Type B pancreatic cell (in vitro differentiated cells): ENCODE measurements at places on chromosomes 1 and 21. TPM values are rescaled to one million over a fixed set of nuclear protein-coding genes. Genes with fewer than 3 reads are reported as not detected.

DNA sequence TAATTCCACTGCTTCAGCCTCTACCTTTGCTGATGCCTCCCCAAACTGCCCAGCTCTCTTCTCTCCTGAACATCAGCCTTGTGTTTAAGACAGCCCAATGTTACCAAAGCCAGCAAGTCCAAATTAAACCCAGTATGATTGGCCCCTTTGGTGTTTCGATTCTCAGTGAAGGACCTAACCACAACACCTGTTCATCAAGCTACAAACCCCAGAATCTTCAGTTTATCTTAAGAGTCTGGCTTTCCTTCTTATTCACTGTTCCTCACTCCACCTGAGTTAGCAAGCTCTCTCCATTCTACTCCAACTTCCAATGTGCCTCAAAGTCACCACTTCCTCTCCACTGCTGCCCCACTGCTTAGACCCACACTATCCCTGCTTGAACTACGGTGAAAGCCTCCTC is 25.5 kb upstream of the ITPKB start:
- H3K4me1 ChIP-seq: peaks cover 7% of the 10 kb centered on the region
- no peak overlapping the region for H3K27ac ChIP-seq
- H3K4me3 ChIP-seq: no peak overlapping the region
- no peak for DNase-seq
- no peaks in the 10 kb centered on the region for H3K36me3 ChIP-seq
- peaks cover 28% of the 10 kb centered on the region for H3K27me3 ChIP-seq

DNA sequence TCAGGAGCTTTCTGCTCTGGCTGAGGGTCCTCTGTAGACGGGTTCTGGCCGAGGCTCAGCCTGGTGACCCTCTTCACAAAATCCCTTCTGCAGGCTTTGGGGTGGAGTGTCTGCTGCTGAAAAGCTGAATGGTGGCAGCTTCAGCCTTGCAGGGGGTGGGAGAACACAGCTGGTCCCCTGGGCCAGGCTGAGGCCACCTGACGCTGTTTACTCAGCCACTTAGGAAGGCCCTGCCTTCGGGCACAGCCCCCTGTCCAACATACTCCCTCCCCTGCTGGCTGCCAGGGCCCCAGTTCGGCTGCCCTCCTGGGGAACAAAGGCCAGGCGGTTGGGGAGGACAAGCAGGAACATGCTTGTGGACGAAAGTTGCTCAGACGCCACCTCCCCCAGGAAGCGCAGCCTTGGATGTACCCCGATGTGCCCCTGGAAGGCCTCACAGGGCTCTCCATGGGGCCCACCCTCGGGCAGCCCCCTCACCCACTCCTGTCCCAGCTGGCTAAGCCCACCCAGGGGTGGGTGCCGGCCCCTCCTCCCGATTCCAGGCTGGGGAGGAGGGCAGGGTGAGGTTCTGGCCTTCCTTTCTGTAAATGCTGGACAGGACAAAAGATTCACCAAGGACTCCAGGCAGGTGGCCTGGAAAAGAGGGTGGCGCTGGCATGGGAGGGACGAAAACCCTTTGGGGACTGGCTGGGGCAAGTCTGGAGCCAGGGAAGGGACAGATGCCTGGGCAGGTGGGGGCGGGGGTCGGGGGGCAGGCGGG is at the start of gene ANKRD65:
Gene ANKRD65 (minus strand): TSS at position 130 of the 760 bp plus-strand sequence. CDS start 271 bp downstream, outside the sequence.
- peaks cover 22% of the 10 kb centered on the region for H3K4me1 ChIP-seq
- no peak for DNase-seq
- no peak within 1 kb of the TSS for H3K27ac ChIP-seq
- no peaks in the 10 kb centered on the region for H3K36me3 ChIP-seq
- H3K27me3 ChIP-seq: no peaks in the 10 kb centered on the region

DNA sequence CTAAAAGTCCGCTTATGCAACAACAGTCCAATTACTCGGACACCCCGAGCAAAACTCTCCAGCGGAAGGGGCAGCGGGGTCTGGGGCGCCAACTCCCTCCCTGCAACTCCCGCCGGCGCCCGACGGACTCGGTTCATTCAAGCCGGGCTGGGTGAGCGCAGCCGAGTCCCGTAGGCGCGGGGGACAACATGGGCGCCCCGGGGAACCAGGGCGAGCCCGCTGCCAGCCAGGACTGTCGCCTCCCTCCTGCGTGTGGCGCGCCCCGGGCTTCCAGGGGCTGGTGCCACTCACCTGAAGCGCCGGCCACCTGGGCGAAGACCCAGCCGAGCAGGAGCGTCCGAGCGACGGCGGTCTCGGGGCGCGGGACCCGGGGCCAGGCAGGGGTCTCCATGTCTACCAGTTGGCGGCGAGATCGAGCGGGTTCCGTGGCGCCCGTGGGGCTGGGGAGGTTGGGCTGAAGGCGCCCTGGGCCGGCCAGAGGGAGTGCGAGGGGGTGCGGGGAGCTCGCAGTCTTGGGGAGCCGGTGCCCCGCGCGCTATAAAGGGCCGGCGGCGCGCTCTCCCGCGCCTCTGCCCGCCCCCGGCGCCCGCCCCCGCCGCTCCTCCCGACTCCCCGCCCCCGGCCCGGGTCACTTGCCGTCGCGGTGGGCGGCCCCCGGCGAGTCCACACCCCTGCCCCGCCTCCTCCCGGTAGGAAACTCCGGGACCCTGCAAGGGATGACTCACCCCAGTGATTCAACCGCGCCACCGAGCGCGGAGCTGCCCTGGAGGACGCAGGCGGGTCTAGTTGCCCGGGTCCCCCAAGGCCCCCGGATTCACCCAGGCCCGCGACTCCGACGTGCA is at the start of gene F3:
Gene F3 (minus strand): TSS at position 514 of the 842 bp plus-strand sequence. CDS start 123 bp downstream, at position 391.
- peak within 1 kb of the TSS; percentile 95 for H3K4me3 ChIP-seq
- peaks cover 29% of the 10 kb centered on the region for H3K4me1 ChIP-seq
- peaks cover 15% of the 10 kb centered on the region for H3K36me3 ChIP-seq
- peaks cover 19% of the 10 kb centered on the region for H3K27me3 ChIP-seq
- H3K27ac ChIP-seq: peak within 1 kb of the TSS; percentile 87

GRCh38 chr1:224054012-224054411 is 59.9 kb upstream of the FBXO28 start:
- no peaks in the 10 kb centered on the region for H3K27me3 ChIP-seq
- H3K4me3 ChIP-seq: no peak overlapping the region
- H3K27ac ChIP-seq: no peak overlapping the region
- peaks cover 14% of the 10 kb centered on the region for H3K4me1 ChIP-seq
- no peaks in the 10 kb centered on the region for H3K36me3 ChIP-seq

- H3K27ac ChIP-seq: no peak overlapping the region
- no peaks in the 10 kb centered on the region for H3K36me3 ChIP-seq
- no peak overlapping the region for H3K4me3 ChIP-seq
- DNase-seq: no peak
- H3K27me3 ChIP-seq: no peaks in the 10 kb centered on the region
Observed at GRCh38 chr1:232667778-232668165, 37.8 kb upstream of the SIPA1L2 start.

Gene OR2G6
- not detected in 2 replicates for total RNA-seq

DNA sequence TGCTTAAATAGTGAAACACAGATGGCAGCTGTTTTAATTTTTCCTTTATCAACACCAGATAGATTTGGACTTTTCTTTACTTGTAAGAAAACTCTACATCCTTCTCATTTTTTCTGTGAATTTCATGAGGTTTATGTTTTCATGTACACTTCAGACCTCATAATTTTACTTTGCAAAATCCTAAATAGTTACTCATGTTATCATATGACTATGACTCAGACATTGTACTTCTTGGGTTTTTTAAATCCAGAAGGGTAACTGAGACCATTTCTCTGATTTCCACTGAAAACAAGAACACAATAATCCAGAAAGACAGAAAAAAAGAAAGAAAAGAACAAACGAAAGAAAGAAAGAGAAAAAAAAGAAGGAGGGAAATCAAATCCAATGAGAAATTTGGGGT is 1021.6 kb downstream of the NCAM2 start:
- no peaks in the 10 kb centered on the region for H3K36me3 ChIP-seq
- no peak for DNase-seq
- H3K27me3 ChIP-seq: no peaks in the 10 kb centered on the region
- H3K4me3 ChIP-seq: no peak overlapping the region

DNA sequence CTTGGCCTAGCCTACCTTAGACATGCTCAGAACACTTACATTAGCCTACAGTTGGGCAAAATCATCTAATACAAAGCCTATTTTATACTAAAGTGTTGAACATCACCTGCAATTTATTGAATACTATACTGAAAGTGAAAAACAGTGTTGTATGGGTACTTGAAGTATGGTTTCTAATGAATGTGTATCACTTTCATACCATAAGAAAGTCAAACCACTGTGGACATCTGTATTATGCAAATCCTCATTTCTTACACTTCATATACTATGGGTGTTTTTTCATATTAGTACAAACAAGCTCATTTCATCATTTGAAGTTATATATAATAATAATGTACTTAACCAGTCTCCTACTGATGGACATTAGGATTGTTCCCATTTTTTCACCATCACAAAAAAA is 41.2 kb downstream of the TDRD5 start:
- DNase-seq: no peak
- no peaks in the 10 kb centered on the region for H3K27me3 ChIP-seq
- H3K4me3 ChIP-seq: no peak overlapping the region
- H3K4me1 ChIP-seq: no peaks in the 10 kb centered on the region
- H3K36me3 ChIP-seq: no peaks in the 10 kb centered on the region
- no peak overlapping the region for H3K27ac ChIP-seq

GRCh38 chr1:84426376-84426775 is 28.1 kb downstream of the DNASE2B start:
- no peak overlapping the region for H3K27ac ChIP-seq
- H3K4me3 ChIP-seq: no peak overlapping the region
- H3K36me3 ChIP-seq: peaks cover 11% of the 10 kb centered on the region
- no peaks in the 10 kb centered on the region for H3K27me3 ChIP-seq
- no peaks in the 10 kb centered on the region for H3K4me1 ChIP-seq

- no peak overlapping the region for H3K4me3 ChIP-seq
- DNase-seq: no peak
- H3K27ac ChIP-seq: no peak overlapping the region
- H3K36me3 ChIP-seq: peaks cover 17% of the 10 kb centered on the region
- H3K27me3 ChIP-seq: no peaks in the 10 kb centered on the region
Observed at GRCh38 chr1:150582371-150582770, 3.0 kb upstream of the MCL1 start.

DNA sequence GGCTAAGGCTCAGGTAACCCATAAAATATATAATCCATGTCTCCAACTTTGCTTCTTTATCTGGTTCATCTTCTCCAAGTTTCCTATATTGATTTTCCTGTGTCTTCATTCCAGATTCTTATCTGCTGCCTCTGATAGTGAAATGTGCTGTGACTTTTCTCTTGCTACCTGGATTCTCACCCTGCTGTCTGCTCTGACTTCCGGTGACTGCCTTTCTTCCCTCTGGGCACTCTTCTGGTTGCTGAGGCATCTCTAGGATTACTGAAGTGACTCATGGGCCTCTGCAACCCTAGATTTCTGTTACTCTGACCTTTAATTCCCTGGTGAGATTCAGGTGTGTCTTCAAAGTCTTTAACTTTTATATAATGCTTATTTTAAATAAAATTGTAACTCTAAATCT is 46.9 kb downstream of the GIPC2 start:
- no peaks in the 10 kb centered on the region for H3K36me3 ChIP-seq
- H3K4me1 ChIP-seq: no peaks in the 10 kb centered on the region
- no peak overlapping the region for H3K4me3 ChIP-seq
- H3K27ac ChIP-seq: no peak overlapping the region
- H3K27me3 ChIP-seq: no peaks in the 10 kb centered on the region
- DNase-seq: no peak

Gene GBP7
- total RNA-seq: not detected in 2 replicates

- peak overlapping the region; percentile 24 for H3K27ac ChIP-seq
- H3K27me3 ChIP-seq: no peaks in the 10 kb centered on the region
- H3K4me1 ChIP-seq: peaks cover 39% of the 10 kb centered on the region
- no peak for DNase-seq
Observed at GRCh38 chr1:31924839-31925238, 13.3 kb downstream of the PTP4A2 start.

Gene FAM110D
- total RNA-seq: 0.38 and 1.4 TPM in 2 replicates

DNA sequence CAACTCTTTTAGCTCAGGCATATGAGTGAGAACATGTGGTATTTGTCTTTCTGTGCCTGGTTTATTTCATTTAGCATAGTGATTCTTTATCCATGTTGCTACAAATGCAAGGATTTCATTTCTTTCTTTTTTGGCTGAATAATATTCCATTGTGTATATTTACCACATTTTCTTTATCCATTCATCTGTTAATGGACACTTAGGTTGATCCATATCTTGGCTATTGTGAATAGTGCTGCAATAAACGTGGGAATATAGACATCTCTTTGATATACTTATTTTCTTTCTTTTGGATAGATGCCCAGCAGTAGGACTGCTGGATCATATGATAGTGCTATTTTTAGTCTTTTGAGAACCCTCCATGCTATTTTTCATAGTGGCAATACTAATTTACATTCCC is 30.8 kb downstream of the ASB17 start:
- no peak overlapping the region for H3K27ac ChIP-seq
- H3K4me1 ChIP-seq: no peaks in the 10 kb centered on the region
- DNase-seq: no peak
- no peak overlapping the region for H3K4me3 ChIP-seq
- no peaks in the 10 kb centered on the region for H3K27me3 ChIP-seq

DNA sequence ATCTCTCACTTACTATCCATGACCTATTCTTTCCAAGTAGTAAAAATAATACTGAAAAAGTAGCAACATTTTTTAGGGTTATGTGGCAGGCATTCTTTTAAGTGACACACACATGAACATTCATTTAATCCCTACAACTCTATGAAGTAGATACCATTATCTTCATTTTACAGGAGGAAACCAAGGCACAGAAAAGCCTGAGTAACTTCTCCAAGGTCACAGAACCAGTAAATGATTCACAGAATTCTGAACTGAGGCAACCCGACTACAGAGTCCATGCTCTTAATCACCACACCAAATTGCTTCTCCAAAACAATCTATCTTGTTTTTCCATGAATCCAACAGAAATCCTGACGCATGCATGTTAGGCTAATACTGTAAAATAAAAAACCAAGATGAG is 17.5 kb downstream of the FUBP1 start:
- no peaks in the 10 kb centered on the region for H3K4me1 ChIP-seq
- H3K27ac ChIP-seq: no peak overlapping the region
- H3K36me3 ChIP-seq: peaks cover 55% of the 10 kb centered on the region
- H3K27me3 ChIP-seq: no peaks in the 10 kb centered on the region

DNA sequence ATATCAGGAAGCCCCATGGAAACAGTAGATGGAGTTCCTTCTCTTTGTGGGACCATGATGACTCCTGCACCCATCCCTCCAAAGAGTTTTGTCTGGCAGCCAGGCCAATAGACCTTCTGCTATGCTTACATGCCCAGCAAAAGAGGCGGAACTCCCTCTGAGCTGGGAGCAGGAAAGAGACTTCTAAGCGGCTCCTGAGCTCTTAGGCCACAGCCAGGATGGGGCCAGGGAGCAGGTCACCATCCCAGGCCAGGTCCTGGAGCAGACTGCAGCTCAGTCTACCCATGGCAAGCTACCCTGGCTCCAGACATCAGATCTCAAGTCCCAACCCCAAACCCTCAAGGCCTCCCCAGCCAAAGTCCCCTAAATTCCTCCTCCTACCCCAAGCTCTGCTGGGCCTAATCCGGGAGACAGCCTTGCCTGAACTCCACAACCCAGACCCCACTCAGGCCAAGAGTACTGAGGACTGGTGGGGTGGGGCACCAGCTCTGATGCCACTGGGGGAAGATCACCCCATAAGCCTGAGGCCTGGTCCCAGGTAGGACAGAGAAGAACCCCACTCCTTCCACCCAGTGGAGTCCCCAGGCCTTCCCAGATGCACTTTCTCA is 387.9 kb downstream of the MATN1 start:
- H3K27me3 ChIP-seq: peaks cover 10% of the 10 kb centered on the region
- peaks cover 7% of the 10 kb centered on the region for H3K4me1 ChIP-seq
- no peak overlapping the region for H3K27ac ChIP-seq
- DNase-seq: no peak
